ENCODE measurements at places on chromosomes 3 and 15. TPM values are rescaled to one million over a fixed set of nuclear protein-coding genes. Genes with fewer than 3 reads are reported as not detected.

DNA sequence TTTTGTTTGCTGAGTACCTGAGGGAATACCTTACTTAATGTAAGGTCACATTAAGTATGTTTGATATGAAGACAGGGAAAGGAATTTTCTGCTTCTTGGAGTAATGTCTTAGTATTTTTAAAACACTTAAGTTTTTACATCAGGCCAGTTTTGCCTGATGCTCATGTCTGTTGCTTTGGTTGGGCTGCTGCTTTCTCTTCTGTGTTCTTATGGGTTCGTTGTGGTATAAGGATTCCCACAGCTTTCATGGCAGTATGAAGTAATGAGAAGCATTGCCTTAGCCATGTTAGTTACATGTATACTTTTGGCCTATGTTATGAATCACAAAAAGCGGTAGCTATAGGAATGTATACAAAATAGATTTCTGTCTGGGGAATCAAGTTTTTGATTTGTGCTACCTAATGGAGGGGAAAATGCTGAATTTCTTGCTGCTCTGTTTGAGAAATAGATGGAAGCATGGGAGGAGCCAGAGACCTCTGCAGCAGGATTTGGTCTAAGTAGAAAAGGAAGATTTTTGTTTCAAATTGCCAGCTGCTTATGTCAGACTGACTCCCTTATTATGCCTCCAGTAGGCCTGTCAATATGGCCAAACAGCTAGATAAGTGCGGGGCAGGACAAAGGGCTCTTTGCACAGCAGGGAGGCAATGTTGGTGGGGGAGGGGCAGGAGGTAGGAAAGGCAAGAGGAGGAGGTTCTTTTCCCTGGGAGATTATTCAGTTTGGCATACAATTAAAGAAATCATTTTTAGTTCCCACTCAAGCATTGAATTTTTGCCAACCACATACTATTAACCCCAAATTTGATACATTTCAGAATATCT lies 5.2 kb downstream of the SETD5 start:
- H3K27me3 ChIP-seq, result no peaks in the 10 kb centered on the region
- DNase-seq, result no peak
- no peak overlapping the region for H3K27ac ChIP-seq
- H3K4me3 ChIP-seq, result peak overlapping the region; percentile 1
- peaks cover 21% of the 10 kb centered on the region for H3K4me1 ChIP-seq

GRCh38 chr3:195885036-195885891 lies 23.1 kb downstream of the TNK2 start:
- H3K4me3 ChIP-seq, result no peak overlapping the region
- DNase-seq, result no peak
- H3K36me3 ChIP-seq, result no peaks in the 10 kb centered on the region
- no peak overlapping the region for H3K27ac ChIP-seq
- H3K27me3 ChIP-seq, result no peaks in the 10 kb centered on the region

GRCh38 chr3:128945041-128945877 lies 48.6 kb downstream of the CFAP92 start:
- DNase-seq, result no peak
- no peak overlapping the region for H3K27ac ChIP-seq
- H3K36me3 ChIP-seq, result no peaks in the 10 kb centered on the region
- H3K4me1 ChIP-seq, result no peaks in the 10 kb centered on the region
- no peaks in the 10 kb centered on the region for H3K27me3 ChIP-seq
- H3K4me3 ChIP-seq, result no peak overlapping the region

GRCh38 chr15:40926659-40927494 lies 2.3 kb upstream of the DLL4 start:
- no peak for DNase-seq
- H3K4me1 ChIP-seq, result peaks cover 11% of the 10 kb centered on the region
- H3K27me3 ChIP-seq, result peaks cover 4% of the 10 kb centered on the region
- no peak overlapping the region for H3K27ac ChIP-seq

GRCh38 chr15:76184650-76185035 lies 124.9 kb downstream of the TMEM266 start:
- no peaks in the 10 kb centered on the region for H3K27me3 ChIP-seq
- DNase-seq, result no peak
- H3K4me1 ChIP-seq, result no peaks in the 10 kb centered on the region
- H3K27ac ChIP-seq, result no peak overlapping the region
- no peak overlapping the region for H3K4me3 ChIP-seq

The ANKRD28 gene
- total RNA-seq, result 45.9 TPM

The IL16 gene
- total RNA-seq, result 6.0 TPM

DNA sequence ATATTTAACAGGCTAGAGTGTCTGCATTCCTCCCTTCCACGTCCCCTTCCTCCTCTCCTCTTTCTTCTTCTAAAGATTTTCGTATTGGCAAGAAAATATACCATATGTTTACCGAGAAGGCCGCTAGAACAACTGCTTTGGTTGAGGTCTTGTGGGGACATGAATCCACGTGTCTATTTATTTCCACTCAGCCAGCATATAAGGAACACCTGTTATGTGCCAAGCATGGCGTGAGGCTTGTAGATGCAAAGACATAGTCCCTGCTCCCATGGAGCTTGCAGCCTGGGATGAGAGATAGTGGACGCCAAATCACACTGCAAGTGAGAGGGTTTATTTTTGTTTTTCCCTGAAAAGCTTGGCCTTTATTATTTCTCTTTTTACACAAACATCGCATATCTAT lies 57.1 kb downstream of the SLC7A14 start:
- peaks cover 2% of the 10 kb centered on the region for H3K4me1 ChIP-seq
- H3K36me3 ChIP-seq, result no peaks in the 10 kb centered on the region
- no peak for DNase-seq
- H3K4me3 ChIP-seq, result no peak overlapping the region
- no peak overlapping the region for H3K27ac ChIP-seq

The FYCO1 gene
- total RNA-seq, result 52.8 TPM

The C3orf49 gene
- total RNA-seq, result not detected

The CRYGS gene
- total RNA-seq, result 3.3 TPM

GRCh38 chr3:144010371-144010770 lies 38.7 kb downstream of the DIPK2A start:
- no peaks in the 10 kb centered on the region for H3K36me3 ChIP-seq
- H3K27ac ChIP-seq, result no peak overlapping the region
- no peak overlapping the region for H3K4me3 ChIP-seq
- no peaks in the 10 kb centered on the region for H3K4me1 ChIP-seq

The DAZL gene
- not detected for total RNA-seq

GRCh38 chr3:148911173-148911572 lies 46.1 kb downstream of the CPA3 start:
- H3K4me1 ChIP-seq, result no peaks in the 10 kb centered on the region
- H3K36me3 ChIP-seq, result no peaks in the 10 kb centered on the region
- DNase-seq, result no peak

DNA sequence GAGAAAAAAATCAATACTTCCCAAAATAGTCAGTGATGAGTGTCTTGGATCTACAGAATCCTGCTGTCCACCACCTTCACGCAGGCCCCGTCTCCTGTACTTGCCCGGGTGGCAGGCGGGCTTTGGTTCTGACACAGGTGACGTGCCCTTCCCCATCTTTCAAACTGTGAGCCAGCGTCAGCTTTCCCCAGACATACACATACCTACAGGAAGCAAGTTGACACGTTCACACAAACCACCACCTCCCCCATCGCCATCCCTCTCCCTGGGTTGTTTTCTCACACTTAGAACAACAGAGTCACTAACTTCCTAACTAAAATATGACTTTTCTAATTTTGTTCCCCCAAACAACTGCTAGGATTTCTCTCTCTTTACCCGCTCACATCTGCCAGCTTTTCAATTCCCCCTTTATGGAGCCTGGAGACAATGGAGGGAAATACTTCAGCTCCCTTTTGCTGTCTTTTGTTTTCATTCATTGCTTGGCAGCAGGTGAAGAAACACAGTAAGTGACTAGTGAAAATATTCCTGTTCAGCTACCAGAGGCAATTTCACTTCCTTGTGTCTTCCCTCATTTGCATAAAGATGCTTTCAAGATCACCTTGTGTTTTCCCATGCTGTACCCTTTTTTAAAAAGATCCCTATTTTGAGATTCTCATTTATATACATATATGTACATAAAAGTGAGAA lies 248.3 kb downstream of the SLCO3A1 start:
- H3K27me3 ChIP-seq, result no peaks in the 10 kb centered on the region
- no peaks in the 10 kb centered on the region for H3K36me3 ChIP-seq
- DNase-seq, result no peak

- H3K36me3 ChIP-seq, result no peaks in the 10 kb centered on the region
- no peaks in the 10 kb centered on the region for H3K4me1 ChIP-seq
- no peak for DNase-seq
- H3K4me3 ChIP-seq, result no peak overlapping the region
- no peak overlapping the region for H3K27ac ChIP-seq
Observed at GRCh38 chr3:54261141-54261540, 138.8 kb downstream of the CACNA2D3 start.

GRCh38 chr15:73941871-73942635 lies 15.8 kb downstream of the LOXL1 start:
- peaks cover 7% of the 10 kb centered on the region for H3K4me1 ChIP-seq
- H3K4me3 ChIP-seq, result no peak overlapping the region
- no peaks in the 10 kb centered on the region for H3K27me3 ChIP-seq

DNA sequence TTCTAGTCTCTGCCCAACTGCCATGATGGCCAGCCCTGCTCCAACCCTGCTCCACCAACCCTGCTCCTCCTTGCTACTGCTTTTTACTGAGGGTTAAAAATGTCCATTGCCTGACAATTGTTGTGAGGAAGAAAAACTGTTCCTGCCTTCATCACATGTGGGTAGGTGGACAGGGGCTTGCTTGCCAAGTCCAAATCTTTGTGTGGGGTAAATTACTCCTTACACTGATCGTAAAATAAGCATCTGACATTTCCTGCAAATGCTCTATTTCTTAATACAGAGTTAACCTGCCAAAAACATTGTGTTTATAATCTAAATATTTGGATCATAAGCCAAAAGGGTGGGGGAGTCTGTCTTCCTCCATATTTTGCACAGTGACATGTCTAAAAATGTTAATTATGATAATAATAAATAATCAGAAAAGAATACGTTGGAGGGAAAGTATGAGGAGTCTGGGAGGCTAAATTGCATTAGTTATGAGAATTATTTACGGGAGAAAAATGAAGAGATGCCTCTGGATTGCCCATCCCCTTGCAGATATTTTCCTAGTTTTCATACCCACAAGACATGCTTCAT lies 242.5 kb upstream of the TBL1XR1 start:
- H3K36me3 ChIP-seq, result no peaks in the 10 kb centered on the region
- DNase-seq, result no peak
- no peaks in the 10 kb centered on the region for H3K27me3 ChIP-seq
- no peak overlapping the region for H3K27ac ChIP-seq
- peaks cover 5% of the 10 kb centered on the region for H3K4me1 ChIP-seq
- no peak overlapping the region for H3K4me3 ChIP-seq

- no peak overlapping the region for H3K27ac ChIP-seq
- H3K4me3 ChIP-seq, result no peak overlapping the region
- no peaks in the 10 kb centered on the region for H3K36me3 ChIP-seq
- no peaks in the 10 kb centered on the region for H3K27me3 ChIP-seq
- no peak for DNase-seq
- no peaks in the 10 kb centered on the region for H3K4me1 ChIP-seq
Observed at GRCh38 chr3:60613769-60614303, 637.4 kb downstream of the FHIT start.

- no peaks in the 10 kb centered on the region for H3K4me1 ChIP-seq
- H3K4me3 ChIP-seq, result no peak overlapping the region
- DNase-seq, result no peak
- no peak overlapping the region for H3K27ac ChIP-seq
Observed at GRCh38 chr3:175307642-175308041, 448.5 kb downstream of the NAALADL2 start.

The FAM107A gene
- total RNA-seq, result 25.8 TPM

Measured in ovary (tissue), 10 donors.